ENCODE measurements at places on chromosomes 5 and 9.

DNA sequence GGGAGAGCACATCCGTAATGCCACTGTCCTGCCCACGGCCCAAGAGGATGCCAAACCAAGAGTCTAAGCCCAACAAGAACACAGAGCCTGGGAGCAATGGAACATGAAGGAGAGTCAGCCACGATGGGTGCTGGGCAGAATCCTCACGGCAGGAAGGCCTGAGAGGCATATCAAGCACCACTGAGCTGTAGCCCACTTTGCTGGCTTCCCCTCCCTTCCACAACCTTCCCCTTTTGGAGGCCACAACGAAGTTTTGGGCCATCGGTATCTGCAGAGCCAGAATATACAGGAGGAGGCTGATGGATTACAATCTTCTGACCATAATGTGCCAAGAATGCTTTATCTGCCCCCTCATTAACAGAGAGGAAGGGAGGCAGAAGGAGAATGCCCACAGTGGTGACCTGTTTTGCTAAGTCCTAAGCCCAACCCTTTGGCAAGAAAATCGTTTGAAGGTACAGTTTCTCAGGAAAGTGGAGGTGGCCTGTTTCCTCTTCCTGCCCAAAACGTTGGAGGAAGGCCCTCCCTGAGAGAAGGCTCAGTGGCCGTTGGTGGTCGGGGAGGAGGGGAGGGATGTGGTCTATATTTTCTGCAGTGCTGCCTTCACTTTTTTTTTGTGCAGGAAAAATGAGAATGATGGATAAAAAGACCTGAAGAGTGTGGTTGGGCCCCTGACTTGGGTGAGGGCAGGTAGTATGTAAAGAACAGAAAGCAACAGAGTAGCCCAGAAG, 26.2 kb downstream of the MACROH2A1 start:
- DNase-seq, result no peak

- DNase-seq, result peak; percentile 82
These were observed 69.1 kb downstream of the PPARGC1B start for GRCh38 chr5:149799119-149799623.

GRCh38 chr9:3746296-3747275, 220.8 kb upstream of the RFX3 start:
- peak; percentile 52 for DNase-seq

DNA sequence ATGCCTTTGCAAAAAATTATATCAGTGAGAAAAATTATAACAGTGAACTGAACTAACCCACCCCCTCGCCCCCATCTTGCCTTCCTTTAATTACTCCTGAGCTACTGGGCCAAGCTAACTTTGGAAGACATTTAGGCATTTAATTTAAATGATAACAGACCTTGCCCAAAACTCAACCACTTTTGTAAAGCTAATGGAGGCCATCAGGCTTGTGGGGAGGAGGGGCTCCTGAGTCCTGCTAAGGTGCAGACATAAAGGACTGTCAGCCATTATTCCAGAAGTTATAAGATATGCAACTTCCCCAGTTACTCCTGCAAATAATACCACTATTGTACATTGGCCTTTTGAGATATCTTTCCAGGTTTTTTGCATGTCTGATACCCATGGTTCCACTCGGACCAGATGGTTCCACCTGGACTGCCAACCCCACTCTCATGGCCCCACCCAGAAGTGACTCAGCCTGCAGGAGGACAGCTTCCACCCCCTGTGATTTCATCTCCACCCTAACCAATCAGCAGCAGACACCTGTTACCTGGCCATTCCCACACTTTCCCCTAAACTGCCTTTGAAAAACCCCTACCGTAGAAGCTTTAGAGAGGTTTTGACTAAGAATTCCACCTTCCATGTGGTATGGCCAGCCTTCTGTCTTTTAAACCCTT, 805.4 kb upstream of the CDH6 start:
- no peak for DNase-seq

GRCh38 chr9:121884057-121884541, 209.0 kb downstream of the TTLL11 start:
- no peak for DNase-seq

GRCh38 chr5:157835041-157835440, 23.9 kb downstream of the CLINT1 start:
- no peak for DNase-seq

GRCh38 chr5:38766151-38766550, 79.7 kb upstream of the OSMR start:
- DNase-seq, result no peak

DNA sequence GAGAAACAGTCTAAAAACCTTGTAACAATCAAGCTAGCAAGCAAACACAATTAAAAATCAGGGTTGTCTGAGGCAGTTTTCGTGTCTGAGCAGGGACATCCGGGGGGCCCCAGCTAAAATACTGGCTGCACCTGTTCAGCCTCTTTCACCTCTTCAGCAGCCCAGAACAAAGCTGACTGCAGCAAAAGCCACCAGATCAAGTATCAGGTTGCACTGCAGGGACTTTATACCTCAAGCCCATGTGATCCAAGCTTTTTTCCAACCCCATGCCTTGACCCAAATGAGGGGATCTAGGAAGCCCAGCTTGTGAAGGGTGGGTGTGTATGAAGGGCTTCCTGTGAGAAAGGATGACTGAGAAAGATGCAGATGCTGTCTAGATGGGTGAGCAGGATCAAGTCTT, 133.4 kb downstream of the SEMA6A start:
- DNase-seq, result no peak

GRCh38 chr5:56481428-56482357, 248.6 kb upstream of the ANKRD55 start:
- no peak for DNase-seq

GRCh38 chr5:34686762-34687268, 30.7 kb downstream of the RAI14 start:
- DNase-seq, result peak; percentile 80

- DNase-seq, result peak; percentile 40
These were observed 28.2 kb downstream of the C9orf152 start for GRCh38 chr9:110179734-110180133.

DNA sequence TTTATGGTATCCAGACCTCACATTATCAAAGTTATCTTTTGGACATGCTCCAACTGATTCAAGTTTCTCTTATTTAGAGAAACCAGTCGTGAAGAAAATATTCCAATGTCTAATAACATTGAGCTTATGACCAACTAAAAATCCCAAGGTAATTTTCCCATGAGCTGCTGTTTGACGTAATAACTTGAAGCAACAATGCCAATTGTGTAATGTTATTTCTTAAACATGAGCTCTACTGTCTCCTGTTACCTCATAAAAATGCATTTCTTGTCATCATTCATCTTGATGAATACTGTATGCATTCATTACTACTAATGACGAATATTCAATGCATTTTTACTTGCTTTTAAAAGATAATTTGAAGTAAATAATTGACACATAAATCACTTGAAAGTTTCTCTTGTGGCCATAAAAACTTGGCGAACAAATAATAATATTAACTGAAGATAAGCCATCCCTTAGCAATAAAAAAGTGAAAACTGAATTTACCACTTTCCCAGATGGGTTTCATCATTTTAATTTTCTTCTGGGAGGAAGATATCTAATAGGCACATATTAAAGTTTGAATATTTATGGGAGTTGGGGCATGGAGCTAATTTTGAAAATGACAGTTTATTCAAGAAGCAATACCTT, 424 bp upstream of the MARCOL start:
- no peak for DNase-seq

- DNase-seq, result no peak
These were observed 289.7 kb upstream of the SEMA6A start for GRCh38 chr5:116864157-116864837.

DNA sequence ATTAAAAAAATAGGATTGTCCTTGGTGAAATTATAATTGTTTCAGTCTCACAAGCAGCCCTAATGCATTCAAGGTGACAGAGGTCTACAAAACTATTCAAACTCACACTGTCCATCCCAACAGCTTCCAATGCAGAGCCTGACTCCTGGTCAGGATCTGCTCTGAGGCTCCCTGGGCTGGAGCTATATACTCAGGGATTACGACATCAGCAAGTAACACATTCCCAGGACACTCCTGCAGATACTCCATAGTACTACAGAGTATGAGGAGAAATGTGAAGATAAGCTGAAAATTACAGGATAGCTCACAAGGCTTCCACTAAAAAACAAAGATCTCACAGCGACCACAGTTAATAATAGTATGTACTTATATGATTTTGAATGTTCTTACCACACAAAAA, 130.1 kb downstream of the AUH start:
- no peak for DNase-seq

DNA sequence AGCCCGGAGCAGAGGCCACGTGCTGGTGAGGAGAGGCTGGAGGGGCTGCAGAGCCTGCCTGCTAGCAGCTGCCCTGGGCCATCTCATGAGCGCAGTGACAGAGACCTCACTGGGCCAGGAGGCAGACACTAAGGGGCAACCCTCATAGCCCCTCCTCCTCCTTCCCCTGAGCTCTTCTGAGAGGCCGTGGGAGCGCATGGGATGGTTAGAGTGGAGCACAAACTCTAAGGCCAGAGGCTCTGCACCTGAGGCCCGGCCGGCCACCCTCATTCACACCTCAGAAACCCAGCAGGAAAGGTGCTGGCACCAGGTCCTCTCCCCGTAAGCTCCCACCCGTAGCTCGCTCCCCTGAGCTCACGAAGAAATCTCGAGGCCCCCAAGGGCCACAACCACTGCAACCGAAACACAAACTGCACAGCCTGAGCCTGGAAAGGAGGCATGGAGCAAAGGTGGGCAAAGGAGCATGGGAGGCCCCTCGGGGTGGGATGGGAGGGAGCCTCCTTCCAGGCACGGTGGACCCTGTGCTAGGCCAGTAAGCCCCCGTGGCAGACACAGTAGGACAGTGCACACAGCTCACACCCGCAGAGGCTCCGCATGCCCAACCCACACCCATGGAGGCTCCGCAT, 17.7 kb downstream of the CAMSAP1 start:
- no peak for DNase-seq

DNA sequence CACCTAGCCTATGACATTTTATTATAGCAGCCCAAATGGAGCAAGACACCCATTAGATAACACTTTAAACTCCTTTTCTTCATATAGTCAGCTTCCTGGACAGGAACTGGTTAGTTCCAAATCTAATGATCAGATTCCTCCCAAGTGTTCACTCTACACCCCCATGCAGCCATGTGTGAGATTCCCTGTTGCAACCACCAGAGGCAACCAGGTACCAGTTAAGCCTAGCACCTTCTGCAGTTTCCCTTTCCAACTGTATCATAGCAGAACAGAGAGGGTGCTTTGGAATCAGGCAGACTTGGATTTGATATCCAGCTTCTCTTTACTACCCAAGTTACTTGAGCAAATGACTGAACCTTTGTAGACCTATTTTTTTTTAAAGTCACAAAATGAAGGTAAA, 296.6 kb upstream of the PCSK5 start:
- no peak for DNase-seq

GRCh38 chr5:138950421-138951031, 75.4 kb upstream of the LRRTM2 start:
- DNase-seq, result no peak

GRCh38 chr5:138943599-138944173, 68.6 kb upstream of the LRRTM2 start:
- no peak for DNase-seq

DNA sequence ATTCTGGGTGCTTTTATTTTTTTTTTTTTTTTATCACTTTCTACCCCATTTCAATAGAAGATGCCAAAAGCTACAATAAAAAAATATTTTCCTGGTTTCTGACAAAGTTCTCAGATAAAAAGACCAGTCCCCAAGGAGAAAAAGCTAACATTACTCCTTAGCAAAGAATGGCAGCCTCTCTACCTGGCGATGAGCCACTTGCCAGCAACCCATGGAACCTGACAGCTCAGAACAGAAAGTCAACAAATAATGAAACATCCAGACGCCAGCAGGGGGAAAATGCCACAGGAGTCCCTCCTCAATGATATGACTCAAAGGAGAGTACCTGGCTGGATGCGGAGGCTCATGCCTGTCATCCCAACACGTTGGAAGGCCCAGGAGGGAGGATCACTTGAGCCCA, 123.2 kb downstream of the MYO10 start:
- no peak for DNase-seq

GRCh38 chr9:87310827-87311523, 186.7 kb upstream of the DAPK1 start:
- no peak for DNase-seq

- no peak for DNase-seq
These were observed 23.4 kb downstream of the CDK20 start for GRCh38 chr9:87950765-87951488.

DNA sequence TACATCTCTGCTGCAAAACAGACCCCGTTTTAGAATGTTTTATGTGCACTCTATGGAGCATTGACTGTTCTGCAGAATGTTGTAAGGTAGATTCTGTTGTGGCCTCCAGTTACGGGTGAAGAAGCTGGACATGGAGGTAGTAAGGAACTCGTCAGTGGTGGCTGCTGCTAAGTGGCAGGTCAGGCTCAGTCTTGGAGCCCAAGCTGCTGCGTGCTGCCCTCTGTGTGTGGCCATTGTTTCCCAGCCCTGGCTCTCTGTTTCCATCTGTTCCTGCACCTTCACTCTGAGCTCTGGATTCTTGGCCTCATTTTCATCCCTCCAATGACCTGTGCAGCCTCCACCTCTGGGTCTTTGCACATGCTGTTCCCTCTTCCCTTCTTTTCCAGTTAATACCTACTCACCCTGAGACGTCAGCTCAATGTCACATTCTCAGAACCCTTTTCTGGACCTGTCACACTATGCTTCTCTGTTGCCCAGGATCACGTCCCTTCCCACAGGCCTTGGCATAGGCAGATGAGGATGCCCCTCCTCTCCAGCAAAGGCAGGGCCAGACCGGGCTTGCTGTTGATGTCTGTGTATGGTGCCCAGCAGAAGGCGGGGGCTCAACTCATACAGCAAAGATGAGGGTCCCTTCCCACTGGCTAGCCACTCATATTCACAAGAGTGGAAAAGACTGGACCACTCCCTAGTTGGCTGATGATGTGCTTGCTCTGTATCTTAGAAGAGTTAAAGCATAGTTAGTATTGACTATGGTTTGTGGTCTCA, 97.6 kb downstream of the TENT4A start:
- DNase-seq, result no peak

DNA sequence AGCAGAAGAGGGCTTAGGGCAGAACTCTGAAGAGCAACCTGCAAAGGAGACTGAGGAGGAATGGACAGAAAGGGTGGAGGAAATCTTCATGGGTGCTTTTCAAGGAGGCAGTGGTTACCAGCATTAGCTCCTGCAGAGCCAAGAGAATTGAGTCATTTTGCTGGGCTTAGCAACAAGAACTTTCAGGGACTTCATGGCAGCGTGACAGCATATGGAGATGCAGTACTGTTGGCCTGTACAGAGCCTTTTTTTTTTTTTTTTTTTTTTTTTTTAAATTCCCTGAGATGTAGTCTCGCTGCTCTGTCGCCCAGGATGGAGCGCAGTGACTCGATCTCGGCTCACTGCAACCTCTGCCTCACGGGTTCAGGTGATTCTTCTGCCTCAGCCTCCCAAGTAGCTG, 296.0 kb upstream of the DMRT1 start:
- DNase-seq, result no peak

- no peak for DNase-seq
These were observed 6.6 kb downstream of the FIBCD1 start for GRCh38 chr9:130932255-130933079.

DNA sequence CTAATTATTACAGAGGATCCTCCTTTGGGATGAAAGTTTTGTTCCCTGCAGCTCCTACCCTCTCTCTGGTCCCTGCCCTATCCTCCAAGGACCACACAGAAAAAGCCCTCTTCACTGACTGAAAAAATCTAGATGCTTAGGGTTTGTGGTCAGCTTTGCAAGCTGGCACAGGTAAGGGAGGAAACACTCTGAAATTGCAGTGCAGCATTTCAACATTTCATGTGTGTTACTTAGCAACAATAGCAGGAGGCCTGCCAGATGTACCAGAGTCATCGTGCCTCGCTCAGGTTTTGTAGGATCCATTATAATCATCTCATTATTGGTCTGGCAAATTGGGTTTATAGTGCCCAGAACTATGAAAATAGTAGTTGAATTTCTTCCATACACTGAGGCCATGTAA, 109.5 kb downstream of the PALM2AKAP2 start:
- no peak for DNase-seq
